ENCODE measurements at places on chromosomes 12 and 14.

DNA sequence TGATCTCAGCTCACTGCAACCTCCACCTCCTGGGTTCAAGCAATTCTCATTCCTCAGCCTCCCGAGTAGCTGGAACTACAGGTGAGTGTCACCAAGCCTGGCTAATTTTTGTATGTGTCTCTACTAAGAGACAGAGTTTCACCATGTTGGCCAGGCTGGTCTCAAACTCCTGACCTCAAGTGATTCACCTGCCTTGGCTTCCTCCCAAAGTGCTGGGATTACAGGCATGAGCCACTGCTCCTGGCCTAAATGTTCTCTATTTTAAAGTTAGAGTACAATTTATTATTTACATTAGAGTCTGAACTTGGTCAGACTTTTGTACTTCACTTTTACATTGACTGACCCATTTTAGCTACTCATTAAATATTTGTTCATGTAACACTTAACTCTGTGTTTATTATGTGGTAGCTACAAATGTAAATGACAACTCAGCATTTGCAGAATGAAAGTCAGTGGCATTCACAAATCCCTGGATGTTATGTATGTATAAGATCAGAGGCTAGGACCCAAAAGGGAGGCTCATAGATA is 409.6 kb downstream of the APAF1 start:
- no peak for DNase-seq

DNA sequence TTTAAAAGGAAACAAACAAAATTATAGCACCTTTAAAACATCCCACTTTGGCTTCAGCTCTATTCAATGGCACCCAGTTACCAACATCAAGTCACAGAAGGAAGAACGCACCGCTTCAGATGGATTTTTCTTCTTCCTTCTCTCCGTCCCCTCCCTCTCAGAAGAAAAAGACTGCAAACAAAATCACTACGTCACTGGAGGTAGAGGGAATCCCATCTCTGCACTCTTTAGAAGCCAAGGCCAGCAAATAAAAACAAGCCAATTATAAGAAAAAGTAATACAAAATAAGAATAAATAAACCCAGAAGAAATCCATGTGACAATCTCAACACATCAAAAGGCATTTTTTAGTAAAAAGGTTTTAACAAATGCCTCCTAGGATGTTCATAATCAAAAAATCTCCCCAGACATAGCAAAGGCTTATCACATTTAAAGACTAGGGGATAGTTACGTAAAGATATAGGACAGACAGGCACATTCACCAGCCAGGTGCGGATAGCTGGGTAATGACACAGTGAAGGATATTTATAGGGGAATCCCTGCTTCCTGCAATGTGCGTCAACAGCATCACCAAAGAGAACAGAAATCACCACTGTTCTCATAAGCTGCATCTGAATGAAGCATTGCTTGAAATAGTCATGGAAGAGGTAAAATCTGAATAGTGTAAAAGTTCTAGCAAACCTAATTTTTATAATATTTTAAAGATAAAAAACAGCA is 89.4 kb downstream of the R3HDM2 start:
- no peak for DNase-seq

DNA sequence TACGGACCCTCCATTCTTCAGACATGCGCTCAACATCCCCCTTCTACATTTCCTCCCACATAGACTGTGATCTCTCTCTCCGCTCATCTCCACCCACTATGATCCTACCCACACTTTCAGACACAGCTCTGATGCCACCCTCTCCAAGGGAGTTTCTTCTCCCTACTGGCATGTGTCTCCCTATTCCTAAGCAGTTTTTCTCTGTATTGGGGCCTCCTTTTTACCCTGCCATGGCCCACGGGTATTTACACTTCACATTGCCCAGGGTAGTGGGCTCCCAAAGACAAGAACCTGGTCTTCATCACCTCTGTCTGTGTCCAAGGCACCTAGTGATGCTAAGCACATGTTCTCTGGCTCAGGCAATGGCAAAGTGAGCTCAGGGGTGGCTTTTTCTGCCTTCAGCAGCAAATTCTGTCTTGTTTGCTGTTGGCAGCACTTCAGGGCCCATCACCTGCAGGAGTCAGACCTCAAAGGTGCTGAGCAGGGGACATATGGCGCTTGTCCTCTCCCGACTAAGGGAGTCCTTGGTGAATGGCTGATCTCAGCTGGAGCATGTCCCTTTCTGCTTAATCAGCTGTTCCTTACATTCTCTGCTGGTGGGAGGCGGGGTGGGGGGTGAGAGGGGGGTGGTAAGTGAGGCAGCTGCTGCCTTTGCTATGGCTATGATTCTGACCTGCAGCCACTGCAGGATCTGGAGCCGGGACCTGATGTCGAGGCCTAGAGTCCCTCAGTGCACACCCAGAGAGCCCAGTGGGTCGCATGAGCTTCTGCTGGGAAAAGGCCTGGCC is 256.8 kb downstream of the PCNX1 start:
- no peak for DNase-seq

GRCh38 chr14:68663385-68664076 is 129.3 kb downstream of the ZFP36L1 start:
- peak; percentile 68 for DNase-seq

DNA sequence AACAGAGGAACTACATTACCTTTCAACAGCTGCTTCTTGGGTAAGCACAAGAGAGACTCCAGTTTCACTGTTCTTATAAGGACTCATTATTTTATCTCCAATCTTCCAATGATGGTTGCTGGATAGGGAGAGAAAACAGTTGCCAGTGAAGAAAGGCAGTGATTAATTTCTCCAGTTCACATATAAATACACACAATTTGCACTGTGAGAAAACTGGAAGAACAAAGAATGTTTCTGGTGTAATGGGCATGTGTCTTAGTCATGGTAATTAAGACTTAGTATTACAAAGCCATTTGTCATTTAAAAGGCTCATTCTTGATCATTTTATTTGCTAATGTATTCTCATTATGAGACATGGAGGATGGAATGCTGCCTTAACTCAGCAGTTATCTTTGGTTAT is 78.0 kb upstream of the FAR2 start:
- no peak for DNase-seq

GRCh38 chr12:122028165-122028904 is 6.7 kb downstream of the BCL7A start:
- no peak for DNase-seq

- DNase-seq: peak; percentile 37
These were observed 121.7 kb downstream of the CHST11 start for GRCh38 chr12:104578453-104578852.

GRCh38 chr12:47714826-47715386 is 9.1 kb upstream of the RPAP3 start:
- no peak for DNase-seq

GRCh38 chr14:63897721-63898163 is 44.9 kb downstream of the SYNE2 start:
- DNase-seq: no peak

- no peak for DNase-seq
These were observed 176.0 kb downstream of the GRIP1 start for GRCh38 chr12:66502911-66503310.

GRCh38 chr14:94458096-94458495 is 5.5 kb upstream of the SERPINA11 start:
- no peak for DNase-seq

DNA sequence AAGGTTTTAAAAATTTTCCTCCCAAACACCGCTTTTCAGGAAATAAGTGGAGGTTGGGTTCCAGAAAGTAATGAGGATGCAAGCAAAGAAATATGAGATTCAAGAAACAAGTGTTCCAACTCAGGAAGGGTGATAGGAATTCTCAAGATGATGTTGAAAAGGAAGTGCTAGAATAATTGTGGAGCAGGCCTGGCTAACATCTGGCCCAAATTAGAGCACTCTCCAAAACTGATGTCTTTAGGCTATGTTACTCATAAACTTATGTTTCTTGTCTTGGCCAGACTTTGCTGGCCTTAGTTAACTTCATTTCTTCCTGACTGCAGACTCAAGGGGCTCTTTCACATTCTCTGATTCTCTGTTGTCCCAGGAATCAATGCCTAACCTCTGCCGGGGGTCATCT is 116.3 kb downstream of the TMTC3 start:
- DNase-seq: no peak

GRCh38 chr12:109554761-109555160 is 18.5 kb downstream of the MMAB start:
- no peak for DNase-seq

DNA sequence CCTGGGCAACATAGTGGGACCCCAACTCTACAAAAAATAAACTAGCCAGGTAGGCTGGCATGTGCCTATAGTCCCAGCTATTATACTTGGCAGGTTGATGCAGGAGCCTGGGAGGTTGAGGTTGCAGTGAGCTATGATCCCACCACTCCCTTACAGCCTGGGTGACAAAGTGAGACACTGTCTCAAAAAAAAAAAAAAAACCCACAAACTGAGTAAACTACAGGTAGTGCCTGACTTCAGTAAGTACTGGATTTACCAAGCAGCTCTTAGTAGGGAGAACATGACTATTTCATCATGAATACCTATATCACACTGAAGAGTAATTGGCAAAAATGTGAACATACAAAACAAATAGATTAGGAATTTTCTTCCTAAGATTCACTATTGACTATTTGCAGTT is 32.4 kb upstream of the AP4S1 start:
- DNase-seq: no peak

- no peak for DNase-seq
These were observed 21.4 kb downstream of the SLC6A13 start for GRCh38 chr12:241266-241665.

DNA sequence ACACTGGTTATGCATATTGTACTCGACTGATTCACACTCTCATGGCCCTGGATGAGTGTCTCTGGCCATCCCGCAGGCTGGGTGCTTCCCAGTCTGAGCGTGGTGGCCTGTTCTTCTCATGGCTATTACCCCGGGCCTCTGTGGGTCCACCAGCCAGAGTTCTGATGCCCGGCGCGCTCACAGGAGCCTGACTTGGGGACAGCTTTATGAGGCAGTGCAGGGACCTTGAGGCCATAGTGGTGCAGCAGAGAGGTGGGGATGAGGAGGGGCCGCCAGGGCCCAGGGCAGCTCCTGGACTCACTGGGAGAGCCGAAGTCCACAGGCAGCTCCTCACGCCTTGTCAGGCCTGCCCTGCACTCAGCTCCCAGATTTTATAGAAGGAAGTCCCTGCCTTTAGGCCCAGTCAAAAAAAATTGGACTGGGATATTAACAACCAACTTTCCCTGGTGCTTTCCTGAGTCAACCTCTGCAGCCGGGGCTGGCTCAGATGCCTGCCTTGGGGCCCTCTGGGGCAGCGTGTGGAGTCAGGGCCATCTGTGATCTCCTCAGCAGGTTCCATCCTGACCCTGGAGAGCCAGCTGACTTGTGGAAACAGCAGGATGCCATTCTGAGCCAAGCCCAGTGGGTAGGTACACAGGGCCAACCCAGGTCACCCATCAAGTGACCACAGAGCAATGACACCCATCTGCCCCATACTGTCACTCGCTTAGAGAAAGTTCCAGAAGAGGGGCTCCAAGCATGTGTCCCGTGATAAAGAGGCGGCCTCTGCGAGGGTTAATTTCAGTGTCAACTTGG is 89.4 kb upstream of the DIO3 start:
- peak; percentile 5 for DNase-seq

DNA sequence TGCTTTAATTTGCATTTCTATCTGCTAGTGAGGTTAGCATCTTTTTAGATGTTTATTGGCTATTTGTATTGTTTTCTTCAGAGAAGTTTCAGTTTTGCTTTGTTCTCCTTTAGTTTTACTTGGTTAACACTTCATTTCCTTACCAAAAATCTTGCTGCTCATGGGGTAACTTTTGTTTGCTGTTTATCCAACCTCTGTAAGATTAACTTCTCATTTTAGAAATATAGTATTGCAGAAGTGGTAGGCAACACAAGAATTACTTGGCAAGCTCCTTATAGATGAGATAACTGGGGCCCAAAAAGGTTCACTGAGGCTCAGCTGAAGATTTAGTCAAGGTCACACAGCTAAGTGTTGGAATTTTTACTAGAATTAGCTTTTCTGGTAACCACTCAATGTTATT is 40.5 kb downstream of the ALKBH1 start:
- DNase-seq: no peak

DNA sequence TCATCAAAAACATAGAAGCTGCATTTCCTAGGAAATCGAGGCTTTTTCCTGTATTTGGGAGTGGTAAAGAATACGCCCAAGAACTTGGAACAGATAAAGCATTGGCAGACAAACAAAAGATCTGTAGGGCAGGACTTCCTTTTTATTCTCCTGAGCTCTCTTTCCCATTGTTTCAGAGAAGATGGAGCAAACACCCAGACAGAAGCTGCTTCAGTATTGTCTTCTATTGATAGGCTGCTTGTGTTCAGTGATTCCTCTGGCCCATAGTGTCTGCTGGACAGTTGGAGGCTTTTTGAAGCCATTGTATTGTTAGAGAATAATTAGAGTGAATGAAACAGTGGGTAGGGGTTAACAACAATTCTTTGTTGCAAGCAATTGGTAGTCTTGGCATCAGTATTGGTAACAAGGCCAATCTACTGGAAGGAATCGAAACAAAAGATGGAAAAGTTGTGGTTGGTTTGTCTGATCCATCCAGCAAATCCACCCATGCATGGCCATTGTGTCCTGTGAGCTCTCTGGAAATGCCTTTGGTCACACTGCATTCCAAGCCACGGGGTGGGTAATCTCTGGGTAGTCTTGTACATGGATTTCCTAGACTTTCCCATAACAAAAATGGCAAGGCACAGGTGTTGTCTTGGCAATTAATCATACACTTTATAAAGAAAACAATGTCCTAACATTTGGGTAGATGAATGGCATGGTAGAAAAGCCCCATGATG is 424.8 kb downstream of the RAD51B start:
- DNase-seq: no peak

DNA sequence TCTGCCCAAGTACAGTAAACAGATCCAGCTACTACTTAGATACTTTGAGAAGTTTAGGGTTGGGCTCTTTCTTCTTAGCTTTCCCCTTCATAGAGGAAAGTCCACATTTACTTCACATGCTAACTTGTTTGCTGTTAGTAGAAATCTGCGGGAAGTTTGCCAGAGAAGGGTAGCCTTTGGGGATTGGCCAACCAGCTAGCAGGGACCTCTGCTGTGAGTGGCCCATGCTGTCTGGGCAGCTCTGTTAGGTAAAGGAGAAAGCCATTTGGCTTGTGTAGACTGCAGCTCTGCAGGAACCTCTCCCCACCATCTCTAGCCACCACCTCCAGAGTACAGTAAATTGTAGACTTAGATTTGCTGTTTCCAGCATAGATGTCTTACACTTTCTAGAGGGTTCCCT is 193.9 kb downstream of the RGS6 start:
- DNase-seq: no peak

DNA sequence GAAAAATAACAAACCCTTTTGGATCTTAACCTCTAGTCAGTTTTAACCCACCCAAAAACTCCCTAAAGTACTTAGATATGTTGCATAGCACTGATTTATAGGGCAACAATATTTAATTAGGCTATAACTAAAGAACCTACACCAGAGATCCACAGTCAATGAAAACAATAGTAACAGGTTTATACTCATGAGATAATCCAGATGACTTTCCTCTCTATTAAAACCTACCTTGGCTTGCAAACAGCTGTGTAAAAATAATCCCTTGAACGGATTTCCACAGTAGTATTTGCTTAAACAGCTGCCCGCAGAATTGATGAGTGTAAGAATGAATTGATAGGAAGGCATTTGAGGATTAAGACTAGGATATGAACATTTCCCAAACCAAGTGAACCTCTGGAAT is 104.3 kb upstream of the PTPRR start:
- DNase-seq: no peak

- DNase-seq: no peak
These were observed 17.2 kb upstream of the SLC35F4 start for GRCh38 chr14:57883061-57883460.

- no peak for DNase-seq
These were observed at the start of gene PTPRQ for GRCh38 chr12:80443974-80444666. TSS of gene PTPRQ (plus strand) at chr12:80444235. CDS start at chr12:80444346, 111 bp downstream.

Data from activated T-cell treated with anti-CD3 and anti-CD28 coated beads, Interleukin-2, amount 50 U/mL, for 48 hours (primary cell).